ENCODE measurements at places on chromosomes 12 and 14.
A peak's percentile ranks its signal among the peaks of the same experiment; 100 is the strongest.

GRCh38 chr12:117521867-117522266 is 160.4 kb upstream of the NOS1 start:
- DNase-seq = no peak

- no peak for DNase-seq
These were observed at the start of gene PAH for GRCh38 chr12:102917026-102917787. Gene PAH (minus strand): TSS chr12:102917244. CDS start chr12:102917130, 114 bp downstream.

- DNase-seq = no peak
These were observed 379.1 kb downstream of the GALC start for GRCh38 chr14:87613881-87614280.

DNA sequence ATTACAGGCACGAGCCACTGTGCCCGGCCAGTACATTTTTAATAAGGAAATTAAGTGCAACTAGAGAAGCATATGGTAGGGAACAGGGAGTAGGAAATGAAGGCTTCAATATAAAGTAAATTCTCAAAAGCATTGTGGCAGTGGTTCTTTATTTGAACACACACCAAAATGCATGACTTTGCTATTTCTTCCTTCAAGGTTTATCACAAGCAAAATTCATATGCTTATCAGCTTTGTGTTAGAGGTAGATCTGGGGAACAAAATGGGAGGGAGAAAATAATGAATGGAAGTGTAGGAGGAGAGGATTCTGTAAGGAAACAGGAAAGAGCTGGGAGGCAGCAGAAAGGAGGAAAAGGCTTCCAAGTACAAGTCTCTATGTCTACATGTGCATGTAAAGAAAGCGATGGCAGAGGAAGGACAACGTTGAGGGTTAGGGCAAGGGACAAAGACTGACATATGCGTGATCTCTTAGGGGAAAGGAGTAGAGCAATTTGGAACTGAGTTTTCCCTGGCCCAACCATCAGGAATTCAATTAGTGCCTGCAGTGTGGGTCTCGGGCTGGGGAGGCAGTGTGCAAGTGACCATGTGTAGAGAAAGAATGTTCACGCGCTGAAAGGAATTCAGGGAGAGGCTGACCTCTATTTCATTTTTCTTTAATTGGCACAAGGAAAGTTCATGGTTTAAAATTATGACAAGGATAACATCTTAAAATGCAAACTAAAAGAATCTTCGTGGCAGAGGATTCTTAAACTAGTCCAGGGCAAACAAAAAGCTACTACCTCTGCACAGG is 22.9 kb upstream of the RASSF8 start:
- DNase-seq = no peak

- DNase-seq = no peak
These were observed 13.0 kb upstream of the TMTC2 start for GRCh38 chr12:82673698-82674097.

DNA sequence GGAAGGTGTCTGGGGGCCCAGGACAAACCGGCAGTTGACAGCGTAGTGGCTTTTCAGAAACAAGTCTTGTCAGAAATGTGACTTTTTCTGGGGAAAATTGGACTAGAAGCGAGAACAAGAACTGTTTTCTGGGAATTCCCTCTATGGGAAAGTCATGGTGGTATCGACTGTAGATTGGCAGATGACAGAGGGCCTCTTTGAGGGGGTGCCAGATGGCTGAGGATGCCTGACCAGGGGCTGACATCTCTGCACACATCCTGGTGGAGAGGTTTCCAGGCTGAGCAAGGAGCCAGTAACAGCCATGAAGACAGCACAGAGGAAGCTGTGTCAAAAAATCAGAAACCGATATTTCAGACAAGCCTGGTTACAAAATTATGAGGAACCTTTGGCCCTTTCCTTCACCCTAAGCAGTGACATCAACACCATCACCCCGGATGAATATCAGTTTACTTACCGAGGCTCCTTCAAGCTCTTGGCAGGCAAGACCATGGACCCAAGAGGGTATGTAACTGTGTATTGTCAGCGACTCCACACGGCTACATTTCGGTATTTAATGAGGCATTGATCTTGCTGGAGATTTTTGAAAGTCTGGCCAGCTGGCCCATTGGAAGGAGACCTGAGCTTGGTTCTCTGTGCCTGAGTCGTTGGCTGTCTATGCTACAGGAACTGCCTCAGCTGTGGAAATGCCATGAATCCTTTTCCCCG is 1525.3 kb upstream of the TMEM132C start:
- peak; percentile 6 for DNase-seq

GRCh38 chr12:3456809-3457208 is 34.2 kb upstream of the PRMT8 start:
- no peak for DNase-seq

DNA sequence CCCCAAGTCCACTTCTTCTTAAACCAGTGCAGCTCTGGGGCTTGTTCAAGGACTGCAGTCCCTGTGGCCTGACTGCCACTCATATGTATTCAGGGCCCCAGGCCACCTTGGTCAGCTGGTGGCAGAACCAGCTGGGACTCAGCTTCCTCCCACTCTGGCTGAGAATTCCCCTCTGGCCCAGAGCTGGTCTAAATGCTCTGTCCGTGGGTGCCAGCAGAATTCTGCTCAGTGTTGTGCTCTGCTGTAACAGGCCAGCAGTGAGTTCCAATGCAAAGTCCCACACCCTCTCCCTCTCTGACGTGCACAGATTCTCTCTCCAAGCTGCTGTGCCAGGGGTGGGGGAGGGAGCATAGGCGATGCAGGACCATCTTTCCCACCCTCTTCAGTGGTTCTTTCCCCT is 210.4 kb upstream of the RGS6 start:
- DNase-seq = no peak

GRCh38 chr12:98593351-98594049 is at the start of gene SLC25A3:
Gene SLC25A3 (plus strand): TSS chr12:98593686. CDS start chr12:98593979, 293 bp downstream.
- DNase-seq = peak; percentile 98

GRCh38 chr12:112381406-112381882 is 787 bp downstream of the HECTD4 start:
- DNase-seq = no peak

GRCh38 chr12:75270157-75270556 is 60.0 kb downstream of the CAPS2 start:
- DNase-seq = no peak

- no peak for DNase-seq
These were observed 993.2 kb downstream of the BCL11B start for GRCh38 chr14:98278800-98279199.

- DNase-seq = peak; percentile 55
These were observed 13.6 kb upstream of the PAX9 start for GRCh38 chr14:36647824-36648753.

GRCh38 chr12:123034022-123034541 is 53.6 kb downstream of the ARL6IP4 start:
- no peak for DNase-seq

DNA sequence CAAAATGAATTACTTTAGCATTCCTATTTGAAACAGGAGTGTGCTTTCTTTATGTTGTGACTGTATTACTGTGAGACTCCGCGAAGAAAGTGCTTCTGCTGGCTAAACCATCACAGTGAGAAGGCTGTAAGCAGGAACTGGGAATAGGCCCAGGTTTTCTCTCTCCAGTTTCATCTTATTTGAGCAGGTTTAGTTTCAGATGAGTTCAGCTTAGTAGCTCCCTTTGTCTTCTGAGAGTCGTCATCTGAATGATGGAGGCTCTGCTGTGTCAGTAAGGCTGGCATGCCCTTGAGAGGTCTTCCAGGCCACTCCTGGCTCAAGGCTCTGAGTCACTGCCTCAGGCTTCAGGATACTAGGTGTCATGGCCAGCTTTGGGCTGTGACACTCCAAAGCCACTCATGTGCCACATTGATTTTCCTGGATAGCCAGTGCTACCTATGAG is 205.6 kb upstream of the RGS6 start:
- DNase-seq = no peak

- no peak for DNase-seq
These were observed 48.6 kb downstream of the GPR68 start for GRCh38 chr14:91195881-91196280.

GRCh38 chr14:105083926-105084685 is 18.9 kb upstream of the GPR132 start:
- no peak for DNase-seq

- DNase-seq = no peak
These were observed 39.6 kb downstream of the CCER1 start for GRCh38 chr12:90915353-90915752.

DNA sequence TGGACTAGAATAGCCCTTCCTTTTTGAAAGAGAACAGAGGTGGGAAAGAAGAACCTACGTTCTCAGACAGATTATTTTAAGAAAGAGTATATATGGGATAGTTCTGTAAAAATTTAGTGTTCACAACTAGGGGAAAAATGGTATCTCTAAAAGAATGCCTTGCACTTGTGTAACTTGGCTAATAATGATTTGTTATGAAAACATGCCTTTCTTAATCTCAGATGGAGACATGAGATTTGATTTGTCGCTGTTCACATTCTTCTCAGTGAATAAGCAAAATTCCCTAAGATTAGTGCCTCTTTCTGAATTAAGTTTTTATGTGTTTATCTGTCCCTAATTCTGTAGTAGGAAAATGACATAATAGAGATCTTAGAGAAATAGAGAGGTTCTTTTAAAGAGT is 100.8 kb downstream of the USP15 start:
- no peak for DNase-seq

- DNase-seq = no peak
These were observed 41.5 kb downstream of the PACS2 start for GRCh38 chr14:105355850-105356604.

- no peak for DNase-seq
These were observed 38.0 kb upstream of the BCL7A start for GRCh38 chr12:121983536-121984210.

DNA sequence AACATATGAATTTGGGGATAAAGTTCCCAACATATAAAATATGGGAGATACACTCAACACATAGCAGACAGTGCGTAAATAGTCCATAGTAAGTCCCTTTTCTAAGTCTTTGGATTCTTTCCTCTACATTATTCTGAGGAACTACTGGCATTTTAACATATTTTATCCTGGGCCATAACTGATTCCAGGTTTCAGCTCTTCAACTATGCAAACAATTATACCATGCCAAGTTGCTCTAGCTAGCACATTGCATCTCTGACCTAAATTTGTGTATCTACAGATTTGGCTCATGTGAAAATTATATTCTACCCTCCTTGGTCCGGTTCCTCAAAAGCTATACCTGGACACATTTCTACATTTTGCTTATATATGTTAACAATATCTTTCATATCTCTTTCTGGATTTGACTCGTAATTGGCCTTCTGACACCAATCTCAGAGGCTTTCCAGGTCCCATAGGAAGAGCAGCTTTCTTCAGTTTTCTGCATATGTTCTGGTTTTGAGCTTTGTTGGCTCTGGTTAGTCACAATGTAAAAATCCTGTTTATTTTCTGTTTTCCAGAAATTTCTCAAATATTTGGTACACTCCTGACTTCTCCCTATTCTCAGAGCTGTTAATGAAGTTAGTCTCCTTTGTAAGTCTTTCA is 305.4 kb downstream of the BMP4 start:
- no peak for DNase-seq

DNA sequence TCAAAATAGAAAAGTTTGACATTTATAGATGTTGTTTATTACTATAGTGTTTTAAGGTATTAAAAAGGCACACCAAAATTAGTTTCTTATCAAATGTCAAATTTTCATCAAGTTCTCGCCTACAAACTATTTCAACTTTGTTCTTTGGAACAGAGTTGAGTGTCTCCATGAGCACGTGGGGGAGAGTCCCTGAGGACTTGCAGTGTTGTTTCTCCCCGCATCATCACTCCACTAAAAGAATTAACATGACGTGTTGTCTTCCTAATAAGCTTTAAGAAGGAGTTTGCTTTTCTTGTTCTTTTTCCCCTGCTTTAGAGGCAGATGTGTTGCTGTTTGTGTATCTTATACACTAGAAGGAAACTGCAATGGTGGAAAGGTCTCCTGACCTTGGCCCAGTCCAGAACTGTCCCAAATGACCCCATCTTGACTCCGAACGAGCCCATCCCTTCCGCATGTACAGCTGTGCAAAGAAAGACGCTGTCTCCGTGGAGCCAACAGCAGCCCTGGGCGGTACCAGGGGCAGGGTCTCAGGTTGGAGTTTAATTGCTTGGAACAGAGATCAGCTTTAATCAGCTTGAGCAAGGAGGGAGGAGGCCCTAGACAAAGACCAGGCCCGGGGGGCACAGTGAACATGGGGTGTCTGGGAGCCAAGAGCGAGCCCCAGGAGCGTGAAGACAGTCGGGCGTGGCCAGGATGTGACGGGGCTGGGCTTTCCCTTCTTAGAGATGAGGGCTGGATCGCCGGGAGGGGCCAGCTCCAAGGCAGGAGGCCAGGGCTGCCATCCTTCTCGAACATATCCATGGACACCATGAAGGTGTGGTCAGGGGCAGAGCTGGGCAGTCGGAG is 215.4 kb upstream of the RTL1 start:
- no peak for DNase-seq

- DNase-seq = peak; percentile 71
These were observed 151.5 kb downstream of the ATXN7L3B start for GRCh38 chr12:74689071-74689655.

DNA sequence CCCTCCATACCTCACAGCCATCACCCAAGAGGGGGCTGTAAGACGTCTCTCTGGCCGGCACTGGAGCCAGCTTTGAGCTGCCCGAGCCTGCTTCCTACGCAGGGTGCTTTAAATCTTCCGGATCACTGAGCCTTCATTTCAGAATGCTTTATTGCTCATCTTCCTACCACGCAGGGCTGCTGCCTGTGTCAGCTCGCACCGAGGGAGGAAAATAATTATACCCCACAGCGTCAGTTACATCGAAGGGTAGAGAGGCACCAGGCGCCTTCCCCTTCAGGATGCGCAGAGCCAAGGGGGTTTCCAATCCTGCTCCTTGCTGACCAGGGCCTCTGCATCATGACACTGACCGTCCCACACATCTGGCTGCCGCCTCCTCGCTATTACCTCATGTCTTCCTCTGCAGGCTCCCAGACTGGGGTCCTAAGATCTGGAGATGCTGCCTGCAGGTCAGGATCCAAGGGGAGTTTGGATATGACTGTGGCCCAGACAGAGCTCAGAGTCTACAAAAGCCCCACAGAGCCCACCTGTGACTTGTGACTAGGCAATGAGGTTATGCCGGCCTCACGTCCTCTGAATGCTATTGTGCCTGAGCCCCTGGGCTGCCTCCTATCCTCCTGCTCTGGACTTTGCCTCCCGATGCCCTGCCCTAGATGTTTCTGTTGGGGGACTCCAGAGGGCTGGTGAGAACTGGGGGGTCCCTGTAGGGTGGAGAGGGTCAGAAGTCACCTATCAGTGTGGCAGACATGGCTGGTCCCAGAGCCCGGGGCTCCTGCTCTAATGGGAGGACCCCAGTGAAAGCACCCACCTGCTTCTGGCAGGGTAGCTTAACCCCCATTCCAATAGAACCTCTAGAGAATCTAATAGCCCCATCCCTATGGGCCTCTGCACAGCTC is 220.3 kb upstream of the RTL1 start:
- DNase-seq = no peak

DNA sequence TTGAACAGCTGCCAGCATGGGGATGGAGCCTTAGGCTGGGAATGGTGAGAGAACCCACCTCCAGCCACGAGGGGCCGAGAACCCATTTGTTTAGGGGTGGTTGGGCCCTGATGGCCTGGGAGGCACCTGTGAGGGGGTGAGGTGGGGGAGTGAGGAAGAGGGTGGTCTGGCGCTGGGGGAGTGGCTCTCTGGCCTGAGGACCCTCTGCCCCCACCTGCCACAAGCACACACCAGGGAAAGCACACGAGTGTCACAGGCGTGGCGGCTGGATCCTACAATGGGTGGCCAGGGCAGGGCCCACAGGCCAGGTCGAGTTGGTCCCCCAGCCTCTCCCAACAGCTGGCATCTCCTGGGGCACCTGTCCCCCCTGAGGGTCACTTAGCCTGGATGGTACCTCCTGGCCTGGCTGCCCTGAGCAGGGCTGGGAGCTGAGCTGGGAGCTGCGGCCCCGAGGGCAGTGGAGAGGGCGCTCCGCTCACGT is 340.5 kb downstream of the TMEM121 start:
- no peak for DNase-seq

Measured in astrocyte of the spinal cord (primary cell).